ENCODE measurements at places on chromosomes 4 and X.

DNA sequence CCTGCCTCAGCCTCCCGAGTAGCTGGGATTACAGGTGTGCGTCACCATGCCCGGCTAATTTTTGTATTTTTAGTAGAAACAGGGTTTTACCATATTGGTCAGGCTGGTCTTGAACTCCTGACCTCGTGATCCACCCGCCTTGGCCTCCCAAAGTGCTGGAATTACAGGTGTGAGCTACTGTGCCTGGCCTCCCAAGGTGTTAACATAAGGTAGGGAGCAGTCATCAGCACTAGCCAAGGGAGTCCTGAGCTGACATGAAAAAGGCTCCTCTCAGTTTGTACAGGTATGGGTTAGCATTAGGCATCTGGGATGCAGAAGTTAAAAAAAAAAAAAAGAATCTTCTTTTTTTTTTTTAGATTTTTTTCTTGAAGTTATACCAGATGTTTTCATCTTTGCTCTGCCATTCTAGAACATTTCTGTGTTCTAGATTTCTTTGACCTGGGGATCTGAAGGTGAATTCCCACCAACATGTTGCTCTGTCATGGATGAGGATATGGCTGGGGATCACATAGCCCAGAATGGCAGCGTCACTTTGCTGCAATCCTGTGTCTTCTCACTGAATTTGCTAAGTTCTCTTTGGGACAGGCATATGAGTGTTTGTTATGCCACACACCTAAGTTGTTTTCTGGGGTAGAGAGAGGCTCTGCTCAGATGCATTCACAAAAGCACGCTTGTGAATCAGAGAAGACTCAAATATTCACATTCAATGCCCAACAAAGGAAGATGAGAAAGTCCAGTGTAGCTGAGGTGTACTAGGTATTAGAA, 24.4 kb upstream of the PLA2G12A start:
- no peak for DNase-seq

DNA sequence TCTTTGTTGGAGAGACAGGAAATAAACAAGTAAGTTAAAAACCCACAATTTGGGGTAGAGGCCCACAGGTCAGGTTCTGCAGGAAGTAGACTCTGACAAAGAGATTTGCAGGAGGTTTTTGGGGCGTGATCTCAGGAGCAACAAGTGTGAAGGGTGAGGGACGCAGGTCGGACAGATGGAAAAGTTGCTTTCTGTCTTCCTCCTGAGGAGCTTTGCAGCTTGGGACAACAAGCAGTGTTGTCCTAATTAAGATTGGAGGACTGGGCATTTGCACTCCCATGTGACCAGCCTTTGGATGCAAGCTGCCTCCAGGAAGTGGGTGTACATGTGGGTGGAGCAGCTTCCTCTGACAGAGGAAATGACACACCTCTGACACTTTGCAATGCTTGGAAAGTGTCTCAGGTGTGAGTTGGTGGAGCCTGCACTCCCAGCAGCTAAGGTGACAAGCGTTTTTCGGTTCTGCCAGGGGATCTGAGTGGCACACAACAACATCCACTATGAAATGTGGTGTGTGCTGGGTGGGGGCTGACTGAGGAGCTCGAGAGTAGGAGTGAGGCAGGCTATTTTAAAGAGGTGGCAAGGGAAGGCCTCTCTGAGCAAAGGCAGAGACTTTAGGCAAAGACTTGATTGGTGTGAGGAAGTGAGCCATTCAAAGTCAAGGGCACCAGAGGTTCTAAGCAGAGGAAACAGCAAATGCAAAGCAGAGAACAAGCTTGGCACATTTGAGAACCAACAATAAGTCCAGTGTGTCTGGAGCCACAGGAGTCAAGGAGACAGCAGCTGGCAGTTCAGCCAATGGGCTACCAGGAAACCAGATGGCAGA, 339.8 kb upstream of the GATB start:
- no peak for DNase-seq

- DNase-seq = no peak
Measured at GRCh38 chr4:82354788-82355187, 19.0 kb downstream of the HNRNPD start.

DNA sequence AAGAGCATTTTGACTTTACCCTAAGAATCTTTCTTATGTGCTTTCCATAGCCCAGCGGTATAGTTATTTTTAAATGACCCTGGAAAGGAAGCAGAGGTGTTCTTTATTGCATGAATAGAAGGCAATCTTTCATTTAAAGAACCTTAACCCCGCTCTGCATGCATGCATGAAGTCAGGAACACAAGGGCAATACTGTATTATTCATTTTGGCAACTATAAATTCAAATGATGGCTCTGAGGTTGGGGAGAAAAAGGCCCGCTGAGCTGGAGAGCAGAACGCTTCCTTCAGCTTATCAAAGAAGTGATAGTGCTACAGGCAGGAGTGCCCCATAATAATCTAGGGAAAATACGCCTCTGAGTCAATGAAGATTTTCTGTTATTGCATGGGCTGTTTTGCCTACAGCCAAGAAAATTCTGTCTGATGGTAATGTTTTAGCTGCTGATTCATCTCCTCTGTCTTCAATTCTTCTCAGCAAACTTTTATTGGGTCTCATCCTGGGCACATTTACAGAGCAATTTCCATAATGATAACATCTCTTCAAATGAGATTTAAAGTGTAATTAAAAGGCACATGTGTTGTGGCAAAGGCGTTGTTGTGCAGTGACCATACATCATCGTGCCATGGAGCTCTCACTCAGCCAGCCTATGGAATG, 452.2 kb upstream of the FTHL17 start:
- no peak for DNase-seq

DNA sequence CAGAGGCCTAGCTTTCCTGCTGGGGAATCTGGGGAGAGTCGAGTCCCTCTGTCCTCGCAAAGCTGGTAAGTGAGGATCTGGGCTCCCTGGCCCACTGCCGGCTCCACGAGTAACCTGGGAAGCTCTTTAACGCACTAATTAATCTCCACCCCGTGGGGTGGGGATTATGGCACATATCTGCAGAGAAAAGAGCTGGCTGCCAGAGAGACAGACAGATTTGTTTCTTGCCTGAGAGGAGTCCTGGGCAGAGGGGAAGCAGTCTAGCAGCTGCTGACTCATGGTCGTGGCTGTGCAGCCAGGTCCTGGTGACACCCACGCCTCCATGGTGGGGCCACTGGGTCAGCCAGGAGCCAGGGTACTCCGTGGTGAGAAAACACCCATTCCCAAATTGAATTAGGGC, 14.0 kb downstream of the SORCS2 start:
- no peak for DNase-seq

DNA sequence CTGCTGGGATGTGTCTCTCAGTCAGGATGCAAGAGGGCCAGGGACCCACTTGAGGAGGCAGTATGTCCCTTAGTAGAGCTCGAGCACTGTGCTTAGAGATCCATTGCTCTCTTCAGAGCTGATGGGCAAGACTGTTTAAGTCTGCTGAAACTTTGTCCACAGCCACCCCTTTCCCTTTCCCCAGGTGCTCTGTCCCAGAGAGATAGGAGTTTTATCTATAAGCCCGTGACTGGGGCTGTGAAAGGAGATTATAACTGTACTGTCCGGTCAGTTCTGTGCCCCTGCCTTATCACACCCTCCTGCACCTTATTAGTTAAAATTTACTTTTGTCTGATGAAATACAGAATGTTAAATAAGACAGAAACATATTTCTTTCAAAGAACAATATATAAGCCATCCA, 378.4 kb downstream of the PABPC4L start:
- DNase-seq = no peak

GRCh38 chr4:184102927-184103326, 114.7 kb downstream of the ENPP6 start:
- DNase-seq = peak; percentile 82

DNA sequence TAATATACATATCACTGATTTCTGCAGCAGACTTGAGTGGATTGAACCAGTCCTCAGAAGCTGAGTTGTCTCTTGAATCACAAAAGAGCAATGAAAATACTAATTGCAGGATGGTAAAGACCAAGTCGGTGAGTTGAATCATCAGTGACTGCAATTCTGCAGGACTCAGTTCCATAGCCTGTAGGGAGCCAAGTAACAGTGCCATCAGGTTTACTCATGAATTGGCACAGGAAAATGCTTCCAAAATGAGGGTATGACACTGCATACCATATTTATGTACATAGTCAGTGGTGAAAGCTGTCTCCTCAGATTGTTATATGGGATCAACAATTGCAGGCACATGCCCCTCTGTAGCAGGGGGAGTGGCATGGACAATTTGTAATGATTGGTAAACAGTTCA, 192.8 kb downstream of the CCNG2 start:
- DNase-seq = no peak

- DNase-seq = no peak
Measured at GRCh38 chr4:88907478-88907877, 149.5 kb downstream of the FAM13A start.

DNA sequence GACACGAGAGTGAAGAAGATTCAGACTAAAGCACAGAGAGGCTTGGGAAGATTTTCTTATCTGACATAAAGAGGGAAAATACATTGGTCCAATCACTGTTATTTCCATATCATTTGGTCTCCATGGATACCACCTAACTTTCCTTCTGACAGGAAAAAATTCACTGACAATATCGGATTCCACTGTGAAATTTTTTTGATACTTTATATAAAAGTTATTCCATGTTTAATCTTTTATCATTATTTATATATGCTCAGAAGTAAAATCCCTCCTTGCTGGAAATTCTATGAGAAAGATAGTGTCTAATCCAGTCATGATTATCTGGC, 3.6 kb downstream of the IRF2 start:
- no peak for DNase-seq

DNA sequence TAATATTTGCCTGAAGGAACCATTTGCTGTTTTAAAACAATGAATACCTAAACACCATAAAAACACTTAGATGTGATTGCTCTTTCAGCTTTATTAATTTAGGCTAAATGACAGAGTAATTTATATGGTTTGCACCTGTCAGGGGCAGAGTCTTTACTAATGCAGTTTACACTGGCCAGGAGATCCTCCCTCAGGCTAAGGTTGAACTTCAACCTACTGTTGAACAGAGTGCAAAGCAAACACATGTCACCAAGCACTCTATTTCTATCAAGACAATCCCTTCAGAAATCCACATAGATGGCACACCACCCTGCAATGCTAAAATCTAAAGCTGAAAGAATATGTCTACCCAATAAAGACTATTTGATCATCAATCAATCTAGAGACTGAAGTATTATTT, 147.3 kb downstream of the KLHL13 start:
- no peak for DNase-seq

GRCh38 chr4:6584865-6585264, 9.9 kb downstream of the MAN2B2 start:
- no peak for DNase-seq

DNA sequence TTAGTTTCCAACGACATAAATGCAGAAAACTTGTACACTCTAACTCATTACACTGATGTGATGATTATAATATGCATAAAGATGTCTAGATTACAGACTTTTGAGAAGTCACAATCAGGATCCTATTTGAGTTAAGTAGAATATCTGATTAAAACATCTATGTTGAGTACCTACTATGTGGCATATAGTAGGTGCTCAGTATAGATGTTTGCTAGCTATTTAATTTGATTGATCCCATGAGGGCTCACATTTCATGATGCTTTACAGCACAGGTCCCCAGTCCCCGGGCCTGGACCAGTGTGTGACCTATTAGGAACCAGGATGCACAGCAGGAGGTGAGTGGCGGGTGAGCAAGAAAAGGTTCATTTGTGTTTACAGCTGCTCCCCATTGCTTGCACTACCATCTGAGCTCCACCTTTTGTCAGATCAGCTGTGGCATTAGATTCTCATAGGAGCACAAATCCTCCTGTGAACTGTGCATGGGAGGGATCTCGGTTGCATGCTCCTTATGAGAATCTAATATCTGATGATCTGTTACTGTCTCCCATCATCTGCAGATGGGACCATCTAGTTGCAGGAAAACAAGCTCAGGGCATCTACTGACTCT, 33.0 kb upstream of the CXCL8 start:
- no peak for DNase-seq

- no peak for DNase-seq
Measured at GRCh38 chrX:110657073-110657472, 138.5 kb downstream of the CHRDL1 start.

GRCh38 chr4:110107866-110108265, 90.5 kb downstream of the ELOVL6 start:
- no peak for DNase-seq

- DNase-seq = no peak
Measured at GRCh38 chr4:81883530-81884450, 412.1 kb upstream of the RASGEF1B start.

GRCh38 chrX:110317061-110317819, 645 bp downstream of the AMMECR1 start:
- DNase-seq = no peak

DNA sequence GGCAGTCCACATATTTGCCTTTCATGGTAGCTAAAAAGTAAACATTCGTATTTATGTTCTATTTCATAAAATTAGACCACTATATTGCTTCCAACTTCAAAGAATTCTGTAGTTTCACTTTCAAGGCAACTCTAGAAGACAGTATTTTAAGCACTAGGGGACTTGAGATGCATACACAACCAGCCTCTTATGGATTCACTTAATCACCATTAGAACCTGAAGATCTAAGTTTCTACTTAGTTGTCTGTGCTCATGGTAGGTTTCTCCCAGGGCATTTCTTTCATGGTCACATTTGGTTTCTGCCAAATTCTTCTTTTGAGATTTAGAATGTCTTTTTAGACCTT, 209.9 kb upstream of the HCCS start:
- DNase-seq = no peak

- DNase-seq = no peak
Measured at GRCh38 chr4:53620956-53621355, 29.7 kb upstream of the LNX1 start.
